ENCODE measurements at places on chromosomes 2 and 18. TPM values are rescaled to one million over a fixed set of nuclear protein-coding genes. Genes with fewer than 3 reads are reported as not detected.
A peak's percentile ranks its signal among the peaks of the same experiment; 100 is the strongest.

DSG1 gene
- total RNA-seq = 0.64 TPM

DNA sequence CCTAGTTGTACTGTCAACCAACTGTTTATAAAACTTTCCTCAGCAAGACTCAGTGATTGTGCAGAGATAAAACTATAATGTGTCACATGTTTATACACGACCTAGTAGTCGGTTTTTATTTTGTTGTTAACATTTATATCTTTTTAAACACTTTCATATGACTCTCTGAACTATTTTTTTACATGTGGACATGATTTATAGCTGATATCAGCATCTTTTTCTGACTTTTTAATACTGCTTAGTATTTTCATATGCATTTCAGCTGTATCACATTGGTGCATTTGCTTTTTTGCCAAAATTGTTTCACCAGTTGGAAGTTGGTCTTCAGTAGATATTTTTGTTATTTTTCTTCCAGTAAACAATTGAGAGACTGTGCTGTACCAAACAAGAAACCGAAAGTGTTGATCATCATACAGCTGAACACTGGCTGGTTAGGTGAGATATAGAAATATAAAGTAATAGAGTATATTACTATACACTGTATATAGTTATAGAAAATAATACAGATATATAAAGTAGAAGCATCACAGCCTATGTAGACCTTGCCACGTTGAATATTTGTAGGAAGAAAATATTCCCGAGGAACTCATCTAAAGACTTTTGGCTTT, 154.2 kb downstream of the KCTD1 start:
- no peak for DNase-seq

GRCh38 chr2:123051136-123051535, 974.0 kb upstream of the CNTNAP5 start:
- no peak for DNase-seq

DNA sequence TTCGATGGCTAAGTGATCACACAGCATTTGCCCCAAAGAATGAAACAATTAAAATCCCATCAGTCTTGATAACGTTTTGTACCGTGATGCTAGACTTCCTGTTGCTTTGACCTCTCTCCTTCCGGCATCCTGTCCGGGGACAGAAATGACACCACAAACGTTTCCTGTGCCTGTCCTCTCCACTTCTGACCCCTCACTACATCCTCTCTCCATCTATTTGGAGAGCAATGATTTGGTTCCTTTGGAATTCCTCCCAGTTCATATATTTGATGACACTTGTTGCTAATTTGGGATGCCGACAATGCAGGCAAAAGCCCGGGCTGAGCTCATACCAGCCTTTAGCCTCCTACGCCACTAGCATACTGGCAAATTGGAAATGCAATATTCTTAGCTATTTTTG, 151.2 kb upstream of the CCDC68 start:
- DNase-seq = no peak

KCNJ3 gene
- not detected for total RNA-seq

- no peak for DNase-seq
These were observed 34.7 kb downstream of the RFX8 start for GRCh38 chr2:101440127-101440738.

ELMOD3 gene
- total RNA-seq = 15.1 TPM

GRCh38 chr2:239360008-239360407, 40.8 kb downstream of the HDAC4 start:
- DNase-seq = no peak

DNA sequence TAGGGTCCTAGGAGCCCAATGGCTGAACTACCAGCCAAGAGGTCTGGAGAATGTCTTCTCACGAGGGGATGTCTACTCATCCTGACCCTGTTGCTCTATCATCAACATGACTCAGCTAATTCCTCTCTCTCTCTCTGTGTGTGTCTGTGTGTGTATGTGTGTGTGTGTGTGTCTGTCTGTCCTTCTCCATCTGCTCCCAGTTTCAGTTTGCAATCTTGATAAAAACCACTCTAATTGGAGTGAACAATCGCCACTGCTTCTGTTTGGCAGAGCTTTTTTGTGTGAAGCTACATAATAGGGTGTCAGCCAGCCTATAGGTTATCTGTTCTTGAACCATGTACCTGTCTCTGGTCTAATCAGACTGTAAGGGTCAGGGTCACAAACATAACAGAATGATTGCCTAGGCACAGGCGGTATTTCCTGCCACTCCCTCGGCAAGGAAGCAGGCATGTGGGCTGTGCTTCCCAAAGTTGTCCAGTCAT, 219.8 kb downstream of the SH3BP4 start:
- peak; percentile 19 for DNase-seq
